ENCODE measurements at places on chromosomes 5 and 9.

- DNase-seq, result no peak
Observed at GRCh38 chr9:592225-592624, 249.3 kb upstream of the DMRT1 start.

DNA sequence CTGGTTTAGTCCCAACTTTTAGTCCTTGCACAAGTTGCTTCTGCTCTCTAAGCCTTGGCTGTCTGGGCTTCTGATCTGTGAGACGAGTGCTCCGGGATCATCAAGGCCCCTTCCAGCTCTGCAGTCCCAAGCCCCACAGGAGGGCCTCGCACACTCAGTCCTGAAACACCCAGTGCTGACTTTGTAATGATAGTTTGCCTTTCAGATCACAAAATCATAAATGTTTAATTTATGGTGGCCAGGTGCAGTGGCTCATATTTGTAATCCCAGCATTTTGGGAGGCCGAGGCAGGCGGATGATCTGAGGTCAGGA, 95.9 kb upstream of the SLC25A48 start:
- DNase-seq, result no peak

GRCh38 chr5:1200495-1201326, 684 bp upstream of the SLC6A19 start:
- DNase-seq, result no peak

- DNase-seq, result no peak
Observed at GRCh38 chr5:6430418-6431028, 18.1 kb upstream of the UBE2QL1 start.

DNA sequence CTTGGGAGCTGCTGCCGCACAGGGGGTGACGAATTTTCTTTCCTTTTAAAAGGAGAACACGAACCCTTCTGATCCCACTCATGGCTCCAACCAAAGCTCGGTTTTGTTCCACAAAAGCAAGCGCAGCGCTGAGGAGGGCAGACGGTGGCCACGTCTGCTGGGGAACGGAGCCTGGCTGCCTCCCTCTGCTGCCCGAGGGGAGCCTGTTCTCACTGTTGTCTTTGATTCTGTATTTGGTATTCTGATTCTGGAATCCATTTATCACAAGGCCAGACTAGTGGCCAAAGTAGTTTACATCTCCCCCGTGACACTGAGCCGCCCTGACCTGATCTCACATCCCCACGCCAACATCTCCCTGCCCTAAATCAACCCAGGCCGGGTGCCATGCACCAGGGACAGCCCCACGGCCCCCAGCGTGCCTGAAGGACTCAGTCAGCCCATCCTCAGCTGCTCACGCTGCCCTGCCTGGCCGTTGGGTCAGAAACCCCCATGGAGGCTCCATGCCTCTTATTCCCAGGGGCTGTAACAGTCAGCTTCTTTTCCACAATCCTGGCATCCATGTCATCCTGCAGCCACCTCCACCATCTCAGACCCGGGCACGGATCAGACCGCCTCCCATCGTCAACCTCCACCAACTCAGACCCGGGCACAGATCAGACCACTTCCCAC, 6.7 kb upstream of the NSMF start:
- DNase-seq, result no peak

Measured in T-helper 22 cell (primary cell).